ENCODE measurements at places on chromosomes 5 and 9. TPM values are rescaled to one million over a fixed set of nuclear protein-coding genes. Genes with fewer than 3 reads are reported as not detected.

Gene PCAT7
- total RNA-seq = 0.09 TPM

Gene INSL4
- not detected for total RNA-seq

Gene UAP1L1
- total RNA-seq = 12.2 TPM

Gene C8G
- 1.4 TPM for total RNA-seq

Gene PPIC
- total RNA-seq = 42.2 TPM

Gene NLN
- total RNA-seq = 11.4 TPM

Gene STPG3
- 0.32 TPM for total RNA-seq
